Right ventricle myocardium inferior (tissue), 1 donor: ENCODE measurements at places on chromosomes 4 and X.

DNA sequence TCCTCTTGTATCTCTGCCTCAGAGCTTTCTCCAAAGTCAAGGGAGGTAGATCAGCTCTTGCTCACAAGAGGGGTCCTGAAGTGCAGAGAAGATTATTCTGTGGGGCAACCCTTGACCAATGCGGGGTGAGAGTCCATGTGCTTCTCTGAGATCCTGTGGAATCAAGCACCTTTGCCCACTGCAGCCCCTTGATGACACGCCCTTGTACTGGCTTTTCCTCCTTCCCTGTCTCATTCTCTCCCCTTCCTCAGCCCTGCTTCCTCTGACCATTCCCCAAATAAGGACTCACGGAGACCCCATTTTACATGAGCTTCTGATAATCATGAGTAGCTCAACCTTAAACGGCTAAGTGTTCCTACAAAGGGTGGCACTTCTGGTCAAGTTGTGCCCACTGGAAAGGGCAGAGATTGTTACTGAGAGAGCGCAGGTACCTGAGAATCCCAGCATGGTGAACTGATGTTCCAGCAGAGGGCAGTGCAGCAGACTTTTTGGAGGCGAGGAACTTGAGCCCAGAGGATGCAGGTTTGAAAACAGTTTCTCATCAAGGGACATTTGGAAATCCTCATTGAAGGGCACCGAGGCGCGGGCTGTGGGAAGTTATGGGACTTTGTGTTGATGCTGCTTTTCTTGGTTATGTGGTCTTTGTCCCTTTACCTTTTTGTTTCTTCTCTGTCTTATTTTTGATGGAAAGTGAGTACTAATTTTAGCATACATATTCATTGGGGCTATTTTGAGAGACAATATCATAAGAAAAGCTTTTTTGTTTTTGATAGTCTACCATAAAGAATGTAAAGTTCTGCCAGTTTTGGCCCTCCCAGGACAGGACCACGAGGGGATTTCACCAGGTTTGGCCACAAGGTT lies 201.3 kb downstream of the RBM46 start:
- DNase-seq: no peak

- peak; percentile 31 for DNase-seq
Measured at GRCh38 chrX:10286195-10286594, 129.4 kb downstream of the CLCN4 start.

DNA sequence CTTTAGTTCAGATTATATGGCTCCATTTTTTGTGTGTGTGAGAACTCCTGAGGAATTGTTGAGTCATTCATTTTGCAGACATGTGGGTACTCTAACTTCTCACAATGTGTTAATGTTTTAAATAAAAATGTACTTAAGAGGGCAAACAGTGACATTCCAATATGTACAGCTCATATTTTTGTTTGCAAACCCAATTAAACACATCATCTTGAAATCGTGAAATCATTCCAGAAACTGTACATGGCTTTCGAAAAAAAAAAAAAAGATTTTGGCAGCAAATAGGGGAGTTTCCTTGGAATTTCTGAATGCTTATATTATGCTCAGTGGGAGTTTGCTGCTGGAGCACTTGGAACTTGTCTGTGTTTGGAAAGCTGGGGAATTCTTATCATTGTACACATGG lies 85.0 kb downstream of the HPGD start:
- DNase-seq: no peak

DNA sequence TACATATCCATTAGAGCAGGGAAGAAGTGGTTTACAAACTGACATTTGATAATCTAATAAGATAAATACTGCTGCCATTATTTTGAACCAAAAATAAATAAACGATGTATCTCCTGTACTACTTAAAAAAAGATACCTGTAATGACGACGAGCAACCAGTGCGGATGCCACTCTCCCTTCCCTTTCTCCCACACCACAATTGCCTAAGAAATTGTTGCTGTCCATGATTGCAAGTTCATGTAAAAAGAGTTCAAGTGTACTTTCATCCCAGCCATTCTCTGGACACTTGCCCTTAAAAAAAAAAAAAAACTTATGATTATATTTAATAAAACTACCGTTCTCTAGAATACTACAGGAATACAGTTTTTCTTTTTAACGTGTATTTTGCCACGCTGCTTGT lies 1.4 kb downstream of the SEPSECS start:
- DNase-seq: no peak

GRCh38 chrX:21225643-21226042 lies 148.6 kb upstream of the CNKSR2 start:
- no peak for DNase-seq

DNA sequence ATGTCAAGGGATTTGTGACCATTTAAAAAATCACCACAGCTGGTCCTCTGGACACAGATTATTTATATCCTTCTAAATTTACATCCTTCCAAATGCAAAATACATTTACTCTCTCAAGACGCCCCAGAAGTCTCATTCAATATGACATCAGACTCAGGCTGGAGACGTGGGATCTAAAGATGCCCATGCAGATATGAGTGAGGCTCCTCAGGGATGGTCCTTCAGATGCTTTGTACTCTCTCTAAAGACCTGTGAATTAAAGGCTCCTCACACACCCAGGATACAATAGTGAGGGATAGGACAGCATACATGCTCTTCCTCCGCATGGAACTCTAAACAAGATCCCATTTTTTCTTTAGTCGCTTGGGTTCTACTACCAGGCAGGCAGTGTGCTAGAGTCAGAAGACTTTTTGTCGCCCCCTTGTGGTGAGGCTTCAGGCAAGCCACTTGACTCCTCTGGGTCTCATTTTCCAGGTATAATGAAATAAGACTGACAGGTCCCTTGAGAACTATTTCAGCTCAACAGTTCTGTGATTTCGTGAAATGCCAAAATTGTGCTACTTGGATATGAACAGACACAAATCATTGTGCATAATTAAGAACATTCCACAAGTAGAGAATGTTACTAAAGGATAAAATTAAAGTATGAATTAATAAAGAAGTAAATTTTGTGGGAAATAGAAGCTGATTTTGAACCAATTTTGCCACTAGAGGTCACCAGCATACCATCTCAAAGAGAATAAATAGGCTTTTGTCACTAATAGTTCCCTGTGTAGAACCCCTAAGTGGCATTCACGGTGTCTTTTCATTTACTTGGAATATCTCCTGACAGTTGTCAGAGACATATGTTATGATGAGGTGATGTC lies 13.7 kb upstream of the SCOC start:
- DNase-seq: no peak

DNA sequence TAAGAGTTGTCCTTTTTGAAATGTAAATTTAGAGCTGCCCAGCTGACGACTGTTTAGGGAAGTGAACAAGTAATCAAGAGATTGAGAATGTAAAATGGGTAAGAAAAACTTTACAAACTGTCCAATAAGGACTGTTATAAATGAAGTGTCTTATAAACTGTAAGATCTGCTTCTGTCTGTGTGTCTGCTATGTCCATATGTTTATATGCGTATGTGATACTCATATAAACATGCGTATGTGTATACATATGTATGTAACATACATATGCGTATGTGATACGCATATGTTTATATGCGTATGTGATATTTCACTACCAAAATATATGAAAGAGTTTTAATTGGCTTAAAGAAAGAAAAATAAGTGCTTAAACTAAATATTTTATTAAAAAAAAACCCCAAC lies 416.0 kb upstream of the GALNTL6 start:
- no peak for DNase-seq
